Activated naive CD8-positive, alpha-beta T cell treated with anti-CD3 and anti-CD28 coated beads for 36 hours (primary cell): ENCODE measurements at places on chromosomes 2 and 18. TPM values are rescaled to one million over a fixed set of nuclear protein-coding genes. Genes with fewer than 3 reads are reported as not detected.
A peak's percentile ranks its signal among the peaks of the same experiment; 100 is the strongest.

- H3K36me3 ChIP-seq, result peaks cover 13% of the 10 kb centered on the region
- DNase-seq, result no peak
- H3K4me1 ChIP-seq, result peaks cover 16% of the 10 kb centered on the region
- H3K27me3 ChIP-seq, result no peaks in the 10 kb centered on the region
- H3K4me3 ChIP-seq, result peak overlapping the region; percentile 99
These were observed 307 bp upstream of the DUSP11 start for GRCh38 chr2:73780237-73780582.

GRCh38 chr2:60517446-60517845, 36.0 kb downstream of the BCL11A start:
- no peak overlapping the region for H3K4me3 ChIP-seq
- DNase-seq, result no peak
- peaks cover 20% of the 10 kb centered on the region for H3K27me3 ChIP-seq
- H3K36me3 ChIP-seq, result no peaks in the 10 kb centered on the region

- H3K36me3 ChIP-seq, result no peaks in the 10 kb centered on the region
- no peaks in the 10 kb centered on the region for H3K27me3 ChIP-seq
- no peaks in the 10 kb centered on the region for H3K4me1 ChIP-seq
- H3K4me3 ChIP-seq, result no peak overlapping the region
- H3K27ac ChIP-seq, result no peak overlapping the region
These were observed 287.5 kb upstream of the CRIM1 start for GRCh38 chr2:36068086-36068485.

DNA sequence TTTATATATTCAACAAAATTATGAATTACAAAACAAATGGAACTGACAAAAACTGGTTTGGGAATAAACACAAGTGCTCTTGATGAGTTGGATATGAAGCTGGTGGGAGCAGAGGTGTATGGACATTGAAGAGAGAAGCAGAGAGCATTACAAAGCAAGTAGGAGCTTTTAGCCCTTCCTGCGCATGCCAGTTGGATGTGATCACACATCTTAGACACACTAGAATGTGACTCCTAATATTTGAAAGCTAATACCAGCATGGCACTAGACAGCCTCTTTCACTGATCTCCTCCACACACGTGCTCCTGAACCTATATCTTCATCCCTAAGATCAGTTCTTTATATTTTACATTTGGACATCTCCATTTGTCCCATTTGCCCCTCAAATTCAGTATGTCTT, 298.1 kb downstream of the MTX2 start:
- H3K27ac ChIP-seq, result no peak overlapping the region
- H3K36me3 ChIP-seq, result no peaks in the 10 kb centered on the region
- H3K27me3 ChIP-seq, result peaks cover 37% of the 10 kb centered on the region
- no peak for DNase-seq
- no peaks in the 10 kb centered on the region for H3K4me1 ChIP-seq

GRCh38 chr2:196718419-196719109, 79.0 kb downstream of the CCDC150 start:
- H3K27me3 ChIP-seq, result no peaks in the 10 kb centered on the region
- H3K4me3 ChIP-seq, result no peak overlapping the region
- H3K4me1 ChIP-seq, result no peaks in the 10 kb centered on the region
- DNase-seq, result no peak
- H3K27ac ChIP-seq, result no peak overlapping the region

- no peaks in the 10 kb centered on the region for H3K36me3 ChIP-seq
- no peak for DNase-seq
- H3K27ac ChIP-seq, result no peak overlapping the region
- H3K4me3 ChIP-seq, result no peak overlapping the region
- H3K4me1 ChIP-seq, result no peaks in the 10 kb centered on the region
- no peaks in the 10 kb centered on the region for H3K27me3 ChIP-seq
These were observed 246.7 kb upstream of the EPHA4 start for GRCh38 chr2:221818616-221819320.

GRCh38 chr2:222912117-222912516, 51.3 kb downstream of the ACSL3 start:
- H3K4me3 ChIP-seq, result no peak overlapping the region
- no peaks in the 10 kb centered on the region for H3K27me3 ChIP-seq
- peak overlapping the region; percentile 56 for H3K27ac ChIP-seq
- H3K36me3 ChIP-seq, result peaks cover 12% of the 10 kb centered on the region
- H3K4me1 ChIP-seq, result peaks cover 23% of the 10 kb centered on the region

DNA sequence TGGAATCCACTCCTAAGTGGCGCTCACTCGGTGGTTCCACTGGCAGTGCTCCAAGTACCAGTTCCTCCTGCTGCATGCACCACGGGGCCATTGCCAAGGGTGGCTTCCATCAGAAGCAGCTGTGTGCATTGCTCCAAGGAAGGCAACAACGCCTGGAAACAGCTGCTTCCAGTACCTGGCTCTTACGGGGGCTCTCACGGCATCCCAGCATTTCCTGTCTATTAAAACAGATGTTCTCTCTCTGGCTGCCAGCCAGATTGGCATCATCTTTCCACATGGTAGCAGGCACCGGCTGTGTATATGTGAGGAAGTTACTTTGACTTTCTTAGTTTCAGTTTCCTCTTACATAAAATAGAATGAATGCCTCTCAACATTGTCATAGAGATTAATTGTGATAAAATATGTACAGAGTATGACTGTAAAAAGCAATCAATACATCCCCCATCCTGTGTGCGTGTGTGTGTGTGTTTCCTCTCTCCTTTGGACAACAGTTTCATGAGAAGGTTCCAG, 84.9 kb downstream of the CMPK2 start:
- no peaks in the 10 kb centered on the region for H3K36me3 ChIP-seq
- peaks cover 7% of the 10 kb centered on the region for H3K27me3 ChIP-seq
- DNase-seq, result peak; percentile 9

GRCh38 chr2:10454505-10454904, 6.4 kb upstream of the ODC1 start:
- H3K4me1 ChIP-seq, result peaks cover 21% of the 10 kb centered on the region
- H3K27me3 ChIP-seq, result peaks cover 4% of the 10 kb centered on the region
- H3K4me3 ChIP-seq, result no peak overlapping the region
- no peak overlapping the region for H3K27ac ChIP-seq
- no peak for DNase-seq

- peaks cover 6% of the 10 kb centered on the region for H3K4me1 ChIP-seq
- H3K27me3 ChIP-seq, result no peaks in the 10 kb centered on the region
- no peak overlapping the region for H3K27ac ChIP-seq
- no peaks in the 10 kb centered on the region for H3K36me3 ChIP-seq
- no peak overlapping the region for H3K4me3 ChIP-seq
- no peak for DNase-seq
These were observed 54.2 kb downstream of the TSN start for GRCh38 chr2:121809607-121810006.

- H3K27ac ChIP-seq, result peak overlapping the region; percentile 12
- no peak overlapping the region for H3K4me3 ChIP-seq
- H3K4me1 ChIP-seq, result peaks cover 12% of the 10 kb centered on the region
- peaks cover 49% of the 10 kb centered on the region for H3K36me3 ChIP-seq
- no peak for DNase-seq
- H3K27me3 ChIP-seq, result no peaks in the 10 kb centered on the region
These were observed 30.7 kb downstream of the METTL8 start for GRCh38 chr2:171402906-171403580.

- no peak for DNase-seq
- no peaks in the 10 kb centered on the region for H3K4me1 ChIP-seq
- H3K27ac ChIP-seq, result no peak overlapping the region
These were observed 60.5 kb downstream of the SOCS6 start for GRCh38 chr18:70349316-70349715.

GRCh38 chr2:45070113-45070652, 60.9 kb upstream of the SIX2 start:
- no peak for DNase-seq
- no peak overlapping the region for H3K4me3 ChIP-seq
- H3K36me3 ChIP-seq, result no peaks in the 10 kb centered on the region
- no peaks in the 10 kb centered on the region for H3K4me1 ChIP-seq

DNA sequence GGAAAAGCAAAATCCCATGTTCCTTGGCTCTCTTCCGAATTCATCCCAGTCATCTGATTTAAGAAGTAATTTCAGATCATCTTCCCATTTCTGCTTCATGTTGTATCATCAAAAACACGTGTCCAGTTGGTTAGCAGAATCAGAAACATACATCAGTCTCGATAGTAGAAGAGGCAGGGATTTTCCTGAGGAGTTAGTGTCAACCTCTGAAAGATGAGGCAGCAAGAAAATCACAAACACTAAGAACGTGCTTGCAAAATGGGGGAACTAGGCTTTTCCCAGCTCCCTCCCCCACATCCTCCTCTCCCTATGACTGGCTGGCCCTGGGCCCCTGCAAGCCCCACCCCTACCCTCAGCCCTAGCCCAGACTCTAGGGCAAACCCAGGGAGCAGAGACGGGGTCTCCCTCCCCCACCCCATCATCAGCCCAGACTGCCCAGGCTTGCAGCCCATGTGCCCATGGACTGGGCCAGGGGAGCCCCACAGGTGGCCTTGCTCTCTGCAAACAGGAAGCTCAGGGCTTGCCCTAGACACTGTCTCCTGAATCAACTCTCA, 161.0 kb upstream of the ID2 start:
- DNase-seq, result no peak
- H3K4me1 ChIP-seq, result peaks cover 26% of the 10 kb centered on the region
- H3K4me3 ChIP-seq, result no peak overlapping the region
- no peaks in the 10 kb centered on the region for H3K27me3 ChIP-seq
- H3K27ac ChIP-seq, result no peak overlapping the region

DNA sequence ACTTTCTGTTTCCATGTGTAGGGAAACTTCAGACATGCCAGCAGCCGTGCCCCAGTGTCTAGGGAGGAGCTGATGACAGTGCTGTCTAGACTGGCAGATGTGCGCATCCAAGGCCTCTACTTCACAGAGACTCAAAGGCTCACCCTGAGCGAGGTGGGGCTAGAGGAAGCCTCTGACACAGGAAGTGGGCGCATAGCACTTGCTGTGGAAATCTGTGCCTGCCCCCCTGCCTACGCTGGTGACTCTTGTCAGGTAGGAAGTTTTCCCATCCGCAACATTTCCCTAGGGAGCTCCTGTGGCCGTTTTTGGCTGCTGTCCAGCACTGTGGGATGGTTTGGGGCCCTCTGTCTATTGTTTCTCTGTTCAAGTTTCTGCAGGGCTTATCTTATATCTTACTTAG, 143.1 kb upstream of the TTC39C start:
- peak; percentile 55 for DNase-seq
- peaks cover 45% of the 10 kb centered on the region for H3K4me1 ChIP-seq
- H3K4me3 ChIP-seq, result peak overlapping the region; percentile 59
- no peaks in the 10 kb centered on the region for H3K36me3 ChIP-seq
- peak overlapping the region; percentile 85 for H3K27ac ChIP-seq

DNA sequence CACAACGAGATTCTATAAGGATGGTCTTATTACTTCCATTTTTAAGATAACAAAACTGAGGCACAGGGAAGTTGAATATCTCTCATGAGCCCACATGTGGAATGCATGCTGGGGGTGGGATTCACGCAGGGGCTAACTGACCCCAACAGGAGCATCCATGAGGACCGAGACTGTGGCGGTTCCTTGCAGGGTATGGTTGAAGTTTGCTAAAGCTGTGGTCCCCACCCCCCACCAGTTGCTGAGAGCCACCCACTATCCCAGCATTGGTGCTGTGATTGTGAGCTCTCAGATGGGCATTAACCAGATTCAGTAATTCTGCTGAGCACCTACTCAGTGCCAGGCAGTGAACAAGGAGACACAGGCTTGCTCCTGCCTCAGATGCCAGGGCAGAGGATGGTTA, 116.0 kb upstream of the TEX51 start:
- H3K4me3 ChIP-seq, result no peak overlapping the region
- no peaks in the 10 kb centered on the region for H3K4me1 ChIP-seq
- H3K36me3 ChIP-seq, result no peaks in the 10 kb centered on the region
- no peak for DNase-seq

- peak overlapping the region; percentile 84 for H3K4me3 ChIP-seq
- peaks cover 17% of the 10 kb centered on the region for H3K4me1 ChIP-seq
- DNase-seq, result no peak
- H3K36me3 ChIP-seq, result peaks cover 2% of the 10 kb centered on the region
- H3K27me3 ChIP-seq, result peaks cover 12% of the 10 kb centered on the region
These were observed 84.7 kb upstream of the PELI1 start for GRCh38 chr2:64228918-64229317.

The SOX11 gene
- not detected for total RNA-seq

The SLC23A3 gene
- 1.1 TPM for total RNA-seq

The ASNSD1 gene
- 57.0 TPM for total RNA-seq

The HRH4 gene
- not detected for total RNA-seq

The ITPRIPL1 gene
- 46.0 TPM for total RNA-seq

The ANKRD30BL gene
- total RNA-seq, result not detected

The VSNL1 gene
- total RNA-seq, result not detected

The PNO1 gene
- total RNA-seq, result 37.8 TPM
